ENCODE measurements at places on chromosomes 2 and 18.
A peak's percentile ranks its signal among the peaks of the same experiment; 100 is the strongest.

GRCh38 chr2:71686781-71687180, 233.4 kb downstream of the DYSF start:
- no peaks in the 10 kb centered on the region for H3K4me1 ChIP-seq
- DNase-seq: no peak
- no peaks in the 10 kb centered on the region for H3K36me3 ChIP-seq
- H3K27ac ChIP-seq: no peak overlapping the region

DNA sequence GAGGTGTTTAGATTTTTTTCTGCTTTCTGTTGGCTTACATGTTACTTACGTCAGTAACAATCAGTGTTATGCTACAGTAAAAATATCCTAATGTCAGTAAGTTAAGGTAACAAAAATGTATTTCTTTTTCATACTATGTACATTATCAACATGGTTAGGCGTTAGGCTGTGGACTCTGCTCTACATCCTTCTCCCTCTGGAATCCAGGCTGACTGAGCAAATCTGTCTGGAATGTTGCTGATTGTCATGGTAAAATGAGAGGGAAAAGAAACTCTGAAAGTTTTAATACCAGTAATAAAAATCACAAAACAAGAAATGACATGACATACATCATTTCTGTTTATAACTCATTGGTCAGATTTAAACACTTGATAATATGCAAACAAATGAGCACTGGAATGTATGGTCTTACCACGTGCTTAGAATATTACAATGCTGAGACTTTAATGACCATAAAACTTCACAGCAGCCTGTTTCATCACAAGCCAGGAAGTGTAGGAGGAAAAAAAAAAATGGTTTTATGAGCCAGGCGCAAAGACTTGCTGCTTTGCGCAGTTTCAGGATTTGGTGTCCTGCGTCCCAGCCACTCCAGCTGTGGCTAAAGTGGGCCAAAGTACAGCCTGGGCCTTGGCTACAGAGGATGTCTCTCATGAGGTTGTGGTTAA, 252.4 kb downstream of the FSIP2 start:
- H3K4me3 ChIP-seq: no peak overlapping the region
- no peaks in the 10 kb centered on the region for H3K36me3 ChIP-seq
- H3K4me1 ChIP-seq: no peaks in the 10 kb centered on the region
- no peak for DNase-seq
- H3K27ac ChIP-seq: no peak overlapping the region
- no peaks in the 10 kb centered on the region for H3K27me3 ChIP-seq

DNA sequence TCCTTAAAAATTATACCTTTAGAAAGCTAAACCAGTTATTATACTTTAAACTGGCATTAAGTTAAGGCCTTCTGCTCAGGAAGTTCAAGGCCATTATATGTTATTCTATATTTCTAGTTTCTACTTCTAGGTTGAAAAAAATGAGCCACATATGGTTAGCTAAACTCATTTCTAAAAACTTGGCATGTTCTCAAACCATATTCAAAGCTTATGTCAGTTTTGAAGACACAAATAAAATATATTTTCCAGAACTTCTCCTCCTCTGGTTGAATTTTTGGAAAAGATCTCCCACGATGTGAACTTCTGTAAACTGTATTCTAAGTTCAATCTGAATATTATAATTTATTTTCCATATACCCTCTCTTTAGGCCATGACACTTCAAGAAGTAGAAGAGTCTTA, 103.5 kb downstream of the NYAP2 start:
- H3K4me1 ChIP-seq: no peaks in the 10 kb centered on the region
- DNase-seq: no peak
- no peaks in the 10 kb centered on the region for H3K27me3 ChIP-seq
- no peaks in the 10 kb centered on the region for H3K36me3 ChIP-seq
- H3K4me3 ChIP-seq: no peak overlapping the region

DNA sequence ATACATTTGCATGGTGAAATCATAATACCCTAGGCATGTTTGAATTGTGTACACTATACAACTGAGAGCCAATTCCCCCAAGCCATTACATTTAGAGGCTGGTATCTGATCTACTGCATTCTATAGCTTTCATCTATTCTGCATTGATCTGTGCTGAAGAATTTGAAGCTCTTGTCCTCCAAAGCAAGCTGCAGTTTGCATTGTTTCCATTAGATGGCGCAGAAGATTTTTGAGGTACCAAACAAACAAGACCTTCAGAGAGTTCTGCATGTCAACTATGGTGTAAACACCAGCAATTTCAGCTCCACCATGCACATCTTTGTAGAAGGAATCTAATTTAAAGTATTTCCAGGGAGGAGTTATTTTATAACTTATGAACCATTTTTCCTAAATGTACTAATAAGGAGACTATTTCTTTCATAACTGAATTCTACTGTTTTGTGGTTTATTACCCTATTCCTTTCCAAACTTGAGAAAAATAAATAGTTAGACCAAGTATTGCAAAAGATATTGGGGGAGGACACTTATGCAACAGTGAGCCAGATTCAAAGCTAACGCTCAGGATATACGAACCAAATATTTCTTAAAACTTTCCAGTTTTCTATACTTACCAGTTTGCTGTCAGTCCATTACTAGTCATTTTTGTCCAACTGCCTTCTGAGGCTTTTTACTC, 761.8 kb upstream of the ACVR2A start:
- no peak overlapping the region for H3K27ac ChIP-seq
- no peaks in the 10 kb centered on the region for H3K4me1 ChIP-seq
- no peak overlapping the region for H3K4me3 ChIP-seq
- H3K27me3 ChIP-seq: no peaks in the 10 kb centered on the region
- peak; percentile 2 for DNase-seq
- H3K36me3 ChIP-seq: no peaks in the 10 kb centered on the region

DNA sequence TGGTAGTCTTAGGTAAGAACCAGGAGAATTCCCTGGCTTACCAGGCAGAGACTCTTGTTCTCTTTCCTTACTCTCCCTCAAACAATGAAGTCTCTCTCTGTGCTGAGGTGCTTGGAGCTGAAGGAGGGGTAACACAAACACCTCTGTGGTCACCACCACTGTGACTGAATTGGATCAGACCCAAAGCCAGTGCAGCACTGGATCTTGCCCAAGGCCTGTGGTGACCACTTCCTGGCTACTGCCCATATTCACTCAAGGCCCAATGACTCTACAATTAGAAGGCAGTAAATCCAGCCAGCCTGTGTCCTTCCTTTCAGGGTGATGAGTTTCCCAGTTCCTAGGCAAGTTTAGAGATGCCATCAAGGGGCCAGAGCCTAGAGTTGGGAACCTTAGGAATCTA, 706.8 kb downstream of the SLC4A3 start:
- H3K27me3 ChIP-seq: peaks cover 5% of the 10 kb centered on the region
- H3K4me3 ChIP-seq: no peak overlapping the region
- no peak for DNase-seq
- no peaks in the 10 kb centered on the region for H3K4me1 ChIP-seq
- no peak overlapping the region for H3K27ac ChIP-seq
